ENCODE measurements at places on chromosomes 2 and 18. TPM values are rescaled to one million over a fixed set of nuclear protein-coding genes. Genes with fewer than 3 reads are reported as not detected.
A peak's percentile ranks its signal among the peaks of the same experiment; 100 is the strongest.

DNA sequence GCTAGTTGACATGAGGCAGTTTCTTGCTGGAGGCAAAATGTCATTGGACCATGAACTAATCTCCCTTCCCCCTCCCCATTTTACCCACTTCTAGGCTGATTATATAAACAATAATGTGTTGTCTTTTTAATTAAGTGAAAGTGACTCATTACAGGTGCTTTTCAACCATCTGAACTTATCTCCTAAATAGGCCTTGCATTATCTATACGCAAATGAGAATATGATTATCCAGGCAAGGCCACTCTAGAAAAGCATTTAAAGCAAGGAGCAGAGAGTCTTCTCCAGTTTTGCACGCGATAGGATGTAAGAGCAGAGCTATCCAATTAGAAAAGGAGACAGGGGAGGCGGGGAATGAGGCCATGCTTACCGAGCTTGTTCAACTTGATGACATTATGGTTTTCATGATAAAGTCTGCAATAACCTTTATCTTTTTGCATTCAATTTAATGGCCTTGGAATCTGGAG is 286.1 kb upstream of the SIX3 start:
- H3K4me1 ChIP-seq: no peaks in the 10 kb centered on the region
- H3K27ac ChIP-seq: no peak overlapping the region
- H3K27me3 ChIP-seq: no peaks in the 10 kb centered on the region
- no peak for DNase-seq
- H3K4me3 ChIP-seq: no peak overlapping the region

The NT5DC4 gene
- total RNA-seq: not detected

DNA sequence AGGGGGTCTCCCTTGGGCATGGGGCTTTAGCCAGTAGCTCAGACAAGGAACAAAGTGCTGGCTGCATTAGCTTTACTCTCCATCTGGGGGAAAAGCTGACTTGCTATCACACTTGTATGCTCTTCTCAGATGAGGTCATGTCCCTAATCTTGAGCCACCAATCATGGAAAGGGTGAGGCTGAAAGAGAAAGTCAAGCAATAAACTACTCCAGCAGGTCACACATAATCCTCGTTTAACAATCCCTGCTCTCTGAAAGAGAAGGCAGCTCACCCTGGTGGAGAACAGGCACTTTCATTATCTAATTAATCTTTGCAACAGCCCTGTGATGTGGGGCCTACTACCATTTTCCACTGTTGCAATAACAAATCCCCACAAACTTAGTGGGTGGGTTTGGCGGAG is 129.7 kb upstream of the CAPN13 start:
- no peak overlapping the region for H3K4me3 ChIP-seq
- no peak for DNase-seq
- no peaks in the 10 kb centered on the region for H3K27me3 ChIP-seq
- H3K27ac ChIP-seq: no peak overlapping the region

DNA sequence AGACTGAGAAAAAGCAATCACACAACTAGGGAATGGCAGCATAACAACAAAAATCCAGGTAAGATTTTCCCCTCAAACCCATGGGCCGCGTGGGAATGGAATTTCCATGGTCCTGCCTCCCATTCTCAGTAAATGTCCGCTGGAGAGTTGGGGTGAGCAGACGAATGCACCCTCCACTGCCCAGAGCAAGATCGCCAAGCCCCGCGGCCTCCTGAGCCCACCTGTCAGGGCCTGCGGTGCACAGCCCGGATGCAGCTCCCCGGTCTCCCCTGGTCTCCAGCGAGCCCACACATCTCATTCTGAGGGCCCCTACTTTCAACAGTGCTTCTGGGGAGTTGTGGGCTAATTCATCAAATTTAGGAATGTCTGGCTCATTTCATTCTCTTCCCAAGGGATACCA is 327.4 kb upstream of the HS6ST1 start:
- no peak overlapping the region for H3K4me3 ChIP-seq
- no peak overlapping the region for H3K27ac ChIP-seq
- H3K4me1 ChIP-seq: no peaks in the 10 kb centered on the region
- no peak for DNase-seq
- H3K27me3 ChIP-seq: no peaks in the 10 kb centered on the region

The ZNF638 gene
- total RNA-seq: 286 TPM

DNA sequence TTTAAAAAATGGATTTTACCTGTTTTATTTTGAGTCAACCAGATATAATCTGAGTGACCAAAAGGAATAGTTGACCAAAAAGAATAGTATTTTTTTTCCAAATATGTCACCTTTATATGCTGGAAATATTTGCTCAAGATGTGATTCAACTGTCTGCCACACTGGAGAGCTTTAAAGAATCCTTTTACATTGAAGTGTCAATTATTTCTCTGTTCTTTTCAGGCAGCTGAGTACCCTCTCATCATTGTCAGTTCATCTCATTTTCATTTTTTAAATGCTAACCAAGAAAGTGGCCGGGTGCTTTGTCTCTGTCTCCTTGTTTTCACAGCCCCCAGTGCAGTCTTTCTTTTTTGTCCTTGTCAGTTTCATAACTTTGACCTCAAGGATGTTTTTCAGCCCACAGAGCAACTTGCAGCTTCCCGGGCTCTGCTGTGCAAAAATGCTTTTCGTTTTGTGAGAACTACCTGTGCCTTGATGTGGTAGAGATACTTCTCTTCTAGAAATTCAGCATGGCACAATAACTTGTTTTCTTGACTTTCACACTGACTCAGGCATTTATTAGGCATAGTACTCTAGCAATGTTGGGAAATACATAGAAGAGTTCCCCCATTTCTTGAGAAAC is 23.4 kb upstream of the CERS6 start:
- H3K4me1 ChIP-seq: no peaks in the 10 kb centered on the region
- no peak overlapping the region for H3K4me3 ChIP-seq
- DNase-seq: no peak
- H3K36me3 ChIP-seq: no peaks in the 10 kb centered on the region
- no peak overlapping the region for H3K27ac ChIP-seq

GRCh38 chr18:59621027-59621426 is 76.2 kb downstream of the CCBE1 start:
- no peaks in the 10 kb centered on the region for H3K27me3 ChIP-seq
- DNase-seq: no peak
- H3K27ac ChIP-seq: no peak overlapping the region
- H3K4me3 ChIP-seq: no peak overlapping the region
- no peaks in the 10 kb centered on the region for H3K4me1 ChIP-seq

DNA sequence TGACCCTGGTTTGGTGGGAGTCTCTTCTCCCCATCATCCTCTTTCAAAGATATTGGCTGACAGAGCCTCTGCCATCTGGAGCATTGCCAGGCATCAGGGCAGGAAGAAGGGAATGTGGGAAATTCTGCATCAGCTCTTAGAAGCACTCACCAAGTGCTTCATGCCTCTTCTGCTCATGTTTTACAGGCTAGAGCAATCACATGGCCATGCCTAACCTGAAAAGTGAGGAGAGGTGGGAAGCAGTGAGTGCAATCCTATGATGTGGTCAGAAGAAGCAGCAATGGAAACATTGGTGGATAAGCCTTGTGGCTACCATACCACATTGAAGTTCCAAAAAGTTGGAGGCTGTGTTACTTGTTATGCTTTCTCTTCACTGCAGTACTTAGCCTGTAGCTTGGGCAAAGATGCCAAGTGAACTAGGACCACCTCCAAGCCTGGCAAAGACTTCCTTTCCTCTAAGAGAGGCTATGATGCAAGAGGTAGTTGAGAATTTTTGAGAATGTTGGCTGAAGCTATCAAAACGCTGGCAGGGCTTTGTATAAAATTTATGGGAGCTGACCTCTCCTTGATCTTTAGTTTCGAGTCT is 64.1 kb downstream of the BCL2L11 start:
- H3K27ac ChIP-seq: no peak overlapping the region
- no peak overlapping the region for H3K4me3 ChIP-seq
- H3K27me3 ChIP-seq: no peaks in the 10 kb centered on the region
- peaks cover 4% of the 10 kb centered on the region for H3K4me1 ChIP-seq
- DNase-seq: no peak

DNA sequence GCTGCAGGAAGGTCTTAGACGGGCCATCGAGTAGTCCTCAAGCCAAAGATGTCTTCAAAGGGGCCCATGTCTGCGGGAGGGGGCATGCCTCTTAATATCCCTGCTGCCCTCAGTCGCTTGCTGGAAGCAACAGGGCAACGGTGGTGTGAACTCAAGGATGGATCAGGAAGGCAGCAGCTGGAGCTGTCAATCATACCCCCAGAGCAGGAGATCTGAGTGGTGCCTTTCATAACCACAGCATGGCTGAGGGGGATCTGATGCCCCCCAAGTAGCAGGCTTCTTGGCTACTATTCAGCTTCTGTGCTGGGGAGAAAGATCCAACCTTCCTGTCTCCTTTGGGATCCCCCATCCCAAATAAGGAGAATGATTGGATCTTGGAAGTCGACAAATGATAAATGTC is 46.4 kb downstream of the INSIG2 start:
- no peaks in the 10 kb centered on the region for H3K36me3 ChIP-seq
- no peaks in the 10 kb centered on the region for H3K4me1 ChIP-seq
- DNase-seq: no peak
- H3K27me3 ChIP-seq: no peaks in the 10 kb centered on the region
- no peak overlapping the region for H3K27ac ChIP-seq
- H3K4me3 ChIP-seq: no peak overlapping the region

The DUSP19 gene
- 0.90 TPM for total RNA-seq

DNA sequence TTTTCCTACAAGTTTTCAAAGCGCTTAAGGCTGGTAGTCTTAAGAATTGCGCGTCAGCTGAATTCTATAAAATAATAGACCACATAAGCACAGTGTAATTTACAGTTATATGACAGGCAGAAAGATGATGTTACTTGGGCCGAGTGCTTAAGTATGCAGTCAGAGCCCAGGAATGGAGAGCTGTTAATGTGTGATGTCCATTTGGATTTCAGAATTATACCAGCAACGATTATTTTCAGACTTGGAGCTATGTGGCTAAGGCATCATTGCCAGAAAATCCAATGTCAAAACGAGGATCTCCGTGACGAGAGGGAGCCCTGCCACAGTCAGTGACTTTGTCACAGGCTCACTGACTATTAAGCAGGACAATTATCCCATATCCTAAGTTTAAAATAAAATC is 3.4 kb downstream of the KLF7 start:
- H3K27ac ChIP-seq: peak overlapping the region; percentile 100
- H3K36me3 ChIP-seq: no peaks in the 10 kb centered on the region

DNA sequence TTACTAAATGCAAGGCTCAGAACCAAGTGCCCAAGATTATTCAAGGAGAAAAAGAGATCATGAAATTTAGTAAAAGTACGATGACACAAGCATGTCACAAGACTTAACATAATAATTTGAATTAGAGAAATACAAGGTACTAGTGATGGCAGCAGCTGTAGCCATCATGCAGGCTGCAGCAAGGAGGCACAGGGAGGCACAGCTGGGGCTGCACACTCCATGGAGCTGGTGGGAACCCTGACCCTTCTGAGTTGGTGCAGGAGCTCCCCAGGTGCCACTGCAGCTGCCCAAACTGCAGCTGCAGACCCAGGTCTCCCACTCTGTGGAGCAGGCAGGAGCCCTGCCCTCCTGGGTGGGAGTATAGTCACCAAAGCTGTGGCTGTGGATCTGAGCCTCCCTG is 46.0 kb downstream of the COL3A1 start:
- no peak for DNase-seq
- H3K36me3 ChIP-seq: no peaks in the 10 kb centered on the region
- H3K27me3 ChIP-seq: no peaks in the 10 kb centered on the region

Measured in tibial nerve (tissue), 4 donors.